ENCODE measurements at places on chromosomes 1 and 21.

DNA sequence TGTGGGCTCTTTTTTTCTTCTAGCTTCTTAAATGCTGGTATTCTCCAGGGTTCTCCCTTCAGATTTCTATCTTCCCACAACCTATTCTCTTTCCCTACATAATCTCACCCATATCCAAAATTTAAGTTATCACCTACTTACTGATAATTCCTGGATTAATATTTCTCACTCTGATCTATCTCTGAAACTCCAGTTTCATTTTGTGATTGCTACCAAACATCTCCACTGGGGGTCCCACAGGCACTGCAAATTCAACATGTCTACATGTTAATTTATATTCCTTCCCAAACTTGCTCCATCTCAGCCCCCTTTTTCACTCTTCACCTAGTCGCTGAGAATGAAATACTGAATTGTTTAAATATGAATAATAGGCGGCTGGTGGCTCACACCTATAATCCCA lies 9.9 kb upstream of the C1orf141 start:
- DNase-seq = no peak

DNA sequence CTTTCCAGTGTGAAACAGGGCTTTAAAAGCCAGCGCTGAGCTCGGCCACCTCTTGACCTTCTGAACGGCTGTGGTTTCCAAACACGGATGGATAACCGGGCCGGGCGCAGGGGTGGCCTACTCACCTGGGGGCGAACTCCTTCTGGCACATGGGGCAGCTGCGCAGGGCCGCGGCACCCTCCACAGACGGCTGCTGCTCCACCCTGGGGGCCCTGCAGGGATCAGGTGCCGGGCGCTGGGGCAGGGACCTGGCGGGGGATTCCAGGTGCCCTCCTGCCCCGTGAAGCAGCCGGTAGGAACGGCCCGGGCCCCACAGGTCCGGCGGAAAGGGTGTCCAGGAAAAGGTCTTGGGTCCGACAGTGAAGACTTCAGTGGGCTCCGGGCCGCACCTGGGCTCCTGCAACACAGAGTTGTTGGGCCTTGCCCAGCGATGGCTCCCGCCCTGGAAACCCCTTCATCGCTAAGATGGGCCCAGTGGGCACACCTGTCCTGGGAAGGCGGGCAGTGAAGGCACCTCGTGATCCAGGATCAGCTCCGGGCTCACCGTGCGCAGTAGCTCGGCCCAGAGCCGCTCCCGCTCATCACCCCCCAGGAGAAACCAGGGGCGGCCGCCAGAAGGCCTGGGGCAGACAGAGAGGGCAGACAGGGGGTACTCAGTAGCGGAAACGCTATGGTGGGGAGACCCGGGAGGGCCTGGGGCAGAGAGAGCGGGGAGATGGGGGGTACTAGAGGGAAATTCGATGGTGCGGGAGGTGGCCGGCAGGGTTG lies 874 bp downstream of the FAAP20 start:
- DNase-seq = no peak

DNA sequence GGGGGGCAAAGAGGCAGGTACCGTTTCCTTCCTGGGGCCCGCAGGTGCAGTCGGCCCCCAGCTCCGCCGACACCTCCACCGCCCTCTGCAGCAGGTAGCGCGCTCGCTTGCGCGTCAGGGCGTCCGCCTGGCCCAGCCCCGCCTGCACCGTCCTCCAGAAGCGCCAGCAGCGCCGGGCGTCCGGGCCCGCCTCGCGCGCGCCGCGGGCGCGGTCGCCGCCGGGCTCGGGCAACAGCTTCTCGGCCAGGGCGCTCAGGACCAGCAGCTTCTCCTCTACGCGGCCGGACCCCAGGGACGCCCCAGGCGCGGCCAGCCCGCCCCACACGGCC lies 863 bp downstream of the TARBP1 start:
- peak; percentile 75 for DNase-seq

- DNase-seq = no peak
Observed at GRCh38 chr1:30478799-30479563, 244.4 kb downstream of the MATN1 start.

- no peak for DNase-seq
Observed at GRCh38 chr1:203439131-203439730, 36.4 kb upstream of the PRELP start.

DNA sequence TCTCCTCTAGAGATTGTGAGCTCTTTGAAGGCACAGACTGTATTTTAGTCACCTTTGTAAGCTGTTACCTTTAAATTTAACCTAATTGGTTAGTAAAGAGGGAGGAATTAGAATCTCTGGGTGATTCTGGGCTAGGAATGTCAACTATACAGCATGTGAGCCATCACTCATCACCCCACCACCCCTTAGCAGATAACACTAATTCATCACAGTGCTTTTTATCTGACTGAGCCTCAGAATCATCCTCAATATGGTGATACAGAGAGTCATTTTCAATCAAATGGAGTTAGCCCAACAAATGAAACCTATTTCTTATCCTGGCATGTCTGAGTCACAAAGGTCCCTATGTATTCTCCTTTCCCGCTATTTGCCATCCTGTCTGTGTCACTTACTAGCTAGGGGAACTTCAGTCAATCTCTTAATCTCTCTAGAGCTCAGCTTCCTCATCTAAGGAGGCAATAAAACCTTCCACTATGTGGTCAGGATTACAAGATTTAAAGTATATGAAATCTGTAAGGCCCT lies 13.3 kb downstream of the KCNJ10 start:
- no peak for DNase-seq

DNA sequence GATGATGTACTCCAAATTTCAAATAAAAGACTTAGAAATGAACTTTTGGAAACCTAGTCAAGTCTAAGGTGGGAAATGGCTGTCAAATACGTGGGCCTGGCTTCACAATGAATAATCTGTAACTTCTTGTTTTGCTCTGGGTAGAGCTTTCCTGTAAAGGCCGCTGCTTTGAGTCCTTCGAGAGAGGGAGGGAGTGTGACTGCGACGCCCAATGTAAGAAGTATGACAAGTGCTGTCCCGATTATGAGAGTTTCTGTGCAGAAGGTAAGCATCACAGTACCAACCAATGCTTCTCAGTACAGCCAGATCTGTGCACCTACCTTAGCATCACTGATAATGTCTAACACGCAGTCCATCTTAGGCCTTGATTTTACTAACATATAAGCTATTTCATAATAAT lies 73.6 kb downstream of the TPR start:
- DNase-seq = no peak

GRCh38 chr1:87612956-87613355 lies 284.3 kb downstream of the LMO4 start:
- DNase-seq = no peak

- DNase-seq = no peak
Observed at GRCh38 chr1:236686815-236687160, 489 bp downstream of the ACTN2 start.

DNA sequence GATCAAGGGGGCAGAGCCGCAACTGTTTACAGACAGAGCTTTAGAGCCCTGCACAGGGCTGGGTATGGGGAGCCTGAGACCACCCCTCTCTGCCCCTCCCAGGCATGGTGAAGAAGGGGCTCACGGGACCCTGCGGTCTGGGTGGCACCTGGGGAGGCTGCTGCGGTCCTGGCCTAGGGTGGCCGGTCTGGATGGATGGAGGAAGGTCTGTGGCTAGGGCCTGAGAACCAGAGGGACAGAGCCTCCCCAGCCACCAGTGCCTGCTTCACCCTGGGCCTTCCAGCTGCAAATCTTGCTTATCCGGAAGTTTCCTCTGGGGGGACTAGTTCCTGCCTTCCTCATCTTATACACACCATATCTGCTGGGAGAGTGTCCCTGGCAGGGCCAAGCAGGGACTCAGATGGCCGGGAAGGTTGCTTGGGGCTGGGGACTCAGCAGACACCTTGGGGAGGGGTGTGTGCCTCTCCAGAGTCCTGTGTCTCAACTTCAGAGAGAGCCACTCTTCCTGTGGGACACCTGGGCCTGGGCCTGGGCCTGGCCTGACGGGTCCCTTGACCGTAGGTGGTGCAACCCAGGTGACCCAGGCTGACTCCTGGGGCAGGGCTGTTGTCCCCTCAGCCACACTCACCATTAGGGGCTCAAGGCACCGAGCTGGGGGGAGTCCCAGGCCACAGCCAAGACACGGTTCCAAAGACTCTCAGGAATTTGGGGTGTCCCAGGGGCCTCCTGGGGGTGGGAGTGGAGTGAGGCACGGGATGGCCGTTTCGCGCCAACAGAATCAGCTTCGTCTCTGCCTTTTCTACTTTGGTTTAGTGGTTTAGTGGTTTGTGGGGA lies 52.0 kb upstream of the ACTRT2 start:
- DNase-seq = no peak

- DNase-seq = no peak
Observed at GRCh38 chr1:85118751-85119150, 70.5 kb upstream of the MCOLN3 start.

DNA sequence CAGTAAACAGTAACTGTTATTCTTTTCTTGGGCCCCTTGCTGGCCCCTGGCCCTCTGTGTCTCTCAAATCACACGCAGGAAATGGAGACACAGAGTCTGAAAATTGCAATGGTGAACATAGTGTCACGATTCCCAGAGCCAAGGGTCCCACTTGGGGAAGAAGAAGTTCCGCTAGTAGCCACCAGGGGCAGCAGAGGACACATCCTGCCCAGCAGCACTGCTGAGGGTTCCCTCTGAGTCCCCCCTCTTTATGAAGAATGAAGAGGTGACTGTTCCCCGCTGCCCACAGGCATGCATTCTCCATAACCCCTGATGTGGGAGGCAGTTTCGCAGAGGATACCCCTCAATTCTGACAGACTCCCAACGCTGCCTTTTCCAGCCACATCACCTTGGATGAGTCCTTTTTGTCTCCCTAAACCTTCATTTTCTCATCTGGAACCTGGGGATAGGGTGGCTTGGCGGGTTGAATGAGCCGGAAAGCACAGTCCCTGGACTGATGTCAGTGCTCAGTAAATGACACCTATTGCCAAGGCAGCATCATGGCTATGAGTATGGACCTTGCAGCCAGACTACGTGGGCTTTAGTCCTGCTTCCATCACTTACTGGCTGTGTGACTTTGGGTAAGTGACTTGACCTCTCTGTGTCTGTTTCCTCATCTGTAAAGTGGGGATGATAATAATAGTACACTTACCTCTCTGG lies 238.0 kb upstream of the TMEM51 start:
- DNase-seq = peak; percentile 46

- no peak for DNase-seq
Observed at GRCh38 chr1:64878931-64879611, 87.3 kb downstream of the JAK1 start.

GRCh38 chr1:11567244-11568065 lies 86.8 kb downstream of the FBXO2 start:
- DNase-seq = no peak

DNA sequence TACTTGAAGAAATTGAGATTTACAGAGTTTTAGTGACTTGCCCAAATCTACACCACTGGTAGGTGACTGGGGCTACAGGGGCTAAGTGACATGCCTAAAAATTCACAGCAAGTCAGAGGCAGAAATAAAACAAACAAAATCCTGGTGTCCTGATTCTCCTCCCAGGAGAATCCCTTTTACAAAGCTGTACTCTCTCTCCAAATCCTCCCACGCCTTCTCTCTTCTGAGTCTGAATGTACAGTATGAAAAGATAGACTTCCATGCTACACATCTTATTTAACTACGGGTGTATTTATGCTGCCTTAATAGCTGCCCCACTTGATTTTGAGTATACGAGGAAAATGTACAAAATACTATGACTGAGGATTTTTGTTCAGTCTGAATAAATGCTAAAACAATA lies 65.4 kb downstream of the SGIP1 start:
- DNase-seq = no peak

DNA sequence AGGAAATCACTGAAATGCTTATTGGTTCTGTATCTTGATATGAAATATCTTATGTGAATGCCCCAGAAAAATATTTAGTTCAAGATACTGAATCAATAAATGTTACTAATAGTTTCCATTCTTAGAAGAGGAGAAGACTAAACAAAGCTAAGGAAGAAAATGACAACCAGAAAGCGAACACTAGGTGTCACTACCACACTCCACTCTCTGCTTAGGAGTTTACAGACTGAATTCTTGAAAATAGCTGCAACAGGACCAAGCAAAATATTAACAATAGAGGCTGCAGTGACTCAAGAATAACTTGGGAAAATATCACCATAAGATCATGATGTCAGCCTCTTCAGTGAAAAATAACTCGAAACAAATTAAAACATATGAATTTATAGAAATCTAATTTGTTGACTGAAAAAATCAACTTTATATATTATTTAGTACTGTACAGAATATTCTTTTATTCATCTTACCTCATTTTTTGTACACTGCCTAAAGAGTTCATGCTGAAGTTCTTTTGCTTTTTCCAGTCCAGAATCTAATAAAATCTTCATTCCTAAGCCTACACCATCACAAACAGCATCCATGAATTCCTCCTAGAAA lies 61.6 kb downstream of the KIF14 start:
- DNase-seq = peak; percentile 43

- no peak for DNase-seq
Observed at GRCh38 chr1:206687915-206688442, 3.3 kb downstream of the MAPKAPK2 start.

DNA sequence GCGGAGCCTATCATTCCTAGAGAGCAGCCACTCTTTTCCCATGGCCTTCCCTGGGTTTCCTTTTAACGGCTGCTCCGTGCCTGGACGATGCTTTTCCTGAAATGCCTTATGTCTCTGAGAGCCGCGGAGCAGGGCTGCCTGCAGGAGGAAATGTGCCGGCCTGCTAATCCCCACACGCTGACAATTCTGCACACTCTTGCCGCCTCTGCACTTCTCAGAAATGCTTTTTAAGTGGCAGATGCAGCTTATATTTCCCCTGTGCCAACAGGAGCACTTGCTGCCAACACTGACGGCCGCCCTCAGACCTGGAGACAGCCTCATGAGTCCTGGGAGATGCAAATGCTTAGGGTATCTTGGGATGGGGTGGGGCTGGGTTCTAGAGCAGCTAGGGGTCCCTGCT lies 253.2 kb downstream of the GRIK3 start:
- no peak for DNase-seq

GRCh38 chr1:3740042-3740441 lies 12.2 kb upstream of the CCDC27 start:
- no peak for DNase-seq

GRCh38 chr1:85496941-85497582 lies 32.1 kb upstream of the DDAH1 start:
- no peak for DNase-seq

DNA sequence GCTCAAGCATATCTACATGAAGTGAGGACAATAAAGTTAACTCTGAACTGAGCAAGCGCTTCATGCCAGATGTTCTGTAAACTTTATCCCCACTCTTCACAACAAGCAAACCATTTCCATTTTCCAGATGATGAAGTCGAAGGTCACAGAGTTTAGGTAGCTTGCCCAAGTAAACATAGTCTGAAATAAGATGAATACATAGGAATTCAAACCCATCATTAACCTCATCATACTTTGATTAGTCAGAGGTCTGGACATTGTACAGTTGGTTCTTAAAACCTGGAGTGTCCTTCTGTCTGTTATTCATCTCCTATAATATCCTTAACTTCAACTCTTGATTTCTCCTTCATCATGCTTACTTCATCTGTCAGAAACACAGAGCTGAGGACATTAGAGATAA lies 180.3 kb upstream of the C8B start:
- no peak for DNase-seq

- DNase-seq = no peak
Observed at GRCh38 chr1:183283286-183283685, 97.2 kb downstream of the LAMC2 start.

DNA sequence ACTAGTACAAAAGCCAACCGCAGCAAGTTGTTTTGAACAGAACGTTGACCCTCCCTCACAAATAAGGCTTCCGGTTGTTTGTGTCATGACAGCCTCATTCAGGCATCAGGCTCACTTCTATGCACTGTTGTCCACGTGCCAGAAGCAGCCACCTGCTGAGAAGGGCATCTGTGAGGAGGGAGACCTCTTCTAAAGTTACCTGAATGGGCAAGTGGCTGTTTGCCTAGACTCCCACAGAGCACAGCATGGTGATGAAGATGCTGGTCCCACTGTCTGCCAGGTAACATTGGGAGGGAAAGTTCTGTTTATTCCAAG lies 176.1 kb downstream of the CLIC6 start:
- no peak for DNase-seq
